ENCODE measurements at places on chromosomes 2 and 18.

- no peak for DNase-seq
Measured at GRCh38 chr18:2909431-2910140, 62.8 kb downstream of the EMILIN2 start.

GRCh38 chr2:158120102-158120501 is 18.4 kb downstream of the UPP2 start:
- no peak for DNase-seq

GRCh38 chr2:20650393-20650876 is 463 bp downstream of the HS1BP3 start:
- DNase-seq = peak; percentile 41

- no peak for DNase-seq
Measured at GRCh38 chr18:62365420-62365819, 40.3 kb downstream of the TNFRSF11A start.

DNA sequence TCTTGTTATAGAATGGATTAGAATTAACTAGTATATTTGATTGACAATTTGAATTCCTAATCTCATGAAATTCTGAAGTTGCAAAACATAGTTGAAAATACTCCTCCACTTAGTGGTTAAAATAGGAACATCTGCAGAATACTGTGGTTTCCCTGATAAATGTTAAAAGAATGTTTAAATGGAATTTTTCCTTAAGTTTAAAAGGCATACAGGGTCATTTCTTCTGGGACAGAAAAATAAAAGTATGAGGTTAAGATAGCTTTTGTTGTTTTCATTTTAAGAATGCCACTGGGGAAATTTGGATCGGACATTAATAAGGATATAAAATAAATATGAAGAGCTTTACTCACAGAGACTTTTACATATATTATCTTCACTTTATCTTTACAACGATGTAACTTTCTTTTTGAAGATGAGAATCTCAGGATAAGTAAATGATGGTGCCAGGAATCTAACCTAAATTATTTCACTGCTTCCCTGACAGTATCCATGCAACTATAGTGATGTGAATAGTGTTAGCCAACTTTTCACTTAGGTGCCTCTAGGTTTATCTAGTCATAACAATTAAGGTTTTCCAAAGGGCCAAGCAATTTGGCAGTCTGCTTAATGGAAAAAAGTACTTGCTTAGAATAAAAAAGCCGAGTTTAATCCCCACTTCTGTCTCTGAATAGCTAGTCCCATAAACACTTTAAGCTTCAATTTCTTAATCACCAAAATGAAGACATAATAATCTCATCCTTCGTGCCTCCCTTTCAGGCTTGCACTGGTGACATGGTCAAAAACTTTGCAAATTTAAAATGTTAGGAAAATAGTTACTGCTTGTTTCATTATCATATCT is 151.8 kb upstream of the STK17B start:
- peak; percentile 55 for DNase-seq

DNA sequence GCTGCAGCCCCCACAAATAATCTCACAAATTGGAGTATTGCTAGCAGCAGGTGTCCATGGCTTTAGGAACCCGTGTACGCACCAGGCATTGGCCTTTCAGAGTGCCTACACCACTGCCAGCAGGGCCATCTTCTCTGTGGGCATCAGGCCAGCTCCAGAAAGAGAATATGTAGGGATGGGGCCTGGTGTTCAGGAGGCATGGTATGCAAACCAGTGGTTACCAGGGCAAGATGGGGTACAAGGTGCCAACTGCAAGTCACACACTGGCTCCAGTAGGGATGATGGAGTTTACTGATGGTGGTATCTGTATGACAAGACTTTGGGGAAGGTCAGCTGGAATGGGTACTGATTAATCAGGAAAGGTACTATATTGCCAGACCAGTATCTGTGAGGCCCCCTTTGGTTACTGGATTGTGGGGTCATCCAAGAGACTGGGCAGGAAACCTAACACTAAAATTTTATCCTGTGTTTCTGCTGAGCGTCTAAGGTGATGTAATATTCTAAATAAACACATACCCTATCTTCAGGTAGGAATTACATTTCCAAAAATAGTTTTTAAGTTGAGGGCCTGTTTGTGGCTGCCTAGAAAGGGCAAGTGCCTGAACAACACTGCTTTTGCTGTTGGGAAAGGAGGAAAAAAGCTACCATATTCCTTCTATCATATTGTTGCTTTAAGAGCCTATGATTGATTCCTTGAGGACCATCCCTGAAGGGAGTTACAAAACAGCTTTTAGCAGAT is 9.0 kb downstream of the CNOT9 start:
- no peak for DNase-seq

GRCh38 chr18:21242141-21242779 is at the start of gene GREB1L:
Gene GREB1L, plus strand, starts transcription at chr18:21242232. Its CDS starts 141,287 bp downstream, at chr18:21383519.
- peak; percentile 60 for DNase-seq

GRCh38 chr2:205357732-205358131 is 324.6 kb upstream of the NRP2 start:
- no peak for DNase-seq

- DNase-seq = no peak
Measured at GRCh38 chr18:34972765-34973414, 68.3 kb upstream of the MAPRE2 start.

DNA sequence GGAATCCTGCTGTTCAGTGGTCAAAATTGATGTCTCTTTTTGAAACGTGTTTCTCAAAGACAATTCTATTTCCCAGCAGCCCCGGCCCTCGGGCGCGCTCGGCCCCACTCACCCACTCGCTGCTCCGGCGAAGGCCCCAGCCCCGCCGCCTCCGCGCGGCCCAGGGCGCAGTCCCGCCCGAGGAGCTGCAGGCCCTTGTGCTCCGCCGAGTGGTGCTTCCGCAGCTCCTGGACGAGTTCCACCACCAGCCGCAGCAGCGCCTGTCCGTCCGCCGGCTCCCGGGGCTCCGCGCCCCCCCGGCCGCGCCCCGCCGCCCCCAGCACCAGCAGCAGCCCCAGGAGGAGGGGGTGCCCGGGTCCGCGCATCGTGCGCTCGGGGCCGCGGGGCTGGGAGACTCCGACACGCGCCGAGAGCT is 413 bp downstream of the ALKAL2 start:
- DNase-seq = no peak

- DNase-seq = no peak
Measured at GRCh38 chr18:74395648-74396154, 61.4 kb downstream of the DIPK1C start.

- DNase-seq = no peak
Measured at GRCh38 chr18:48799724-48800315, 150.9 kb downstream of the SMAD7 start.

DNA sequence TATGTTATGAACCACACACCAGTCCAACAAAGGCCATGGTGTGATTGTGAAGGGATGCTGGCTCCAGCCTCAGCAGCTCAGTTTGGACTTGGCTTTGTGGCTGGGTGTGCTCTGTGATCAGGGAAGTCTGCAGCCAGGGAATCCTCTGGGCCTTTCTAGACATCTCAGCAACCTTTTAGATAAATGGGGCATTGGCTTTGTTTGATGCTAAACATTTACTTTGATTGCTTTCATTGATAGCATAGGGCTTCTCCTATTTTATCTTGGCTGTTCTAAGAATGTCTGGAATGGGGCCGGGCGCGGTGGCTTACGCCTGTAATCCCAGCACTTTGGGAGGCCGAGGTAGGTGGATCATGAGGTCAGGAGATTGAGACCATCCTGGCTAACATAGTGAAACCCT is 104.5 kb downstream of the VAPA start:
- DNase-seq = no peak

GRCh38 chr18:51458861-51459260 is 261.4 kb upstream of the MEX3C start:
- DNase-seq = no peak

DNA sequence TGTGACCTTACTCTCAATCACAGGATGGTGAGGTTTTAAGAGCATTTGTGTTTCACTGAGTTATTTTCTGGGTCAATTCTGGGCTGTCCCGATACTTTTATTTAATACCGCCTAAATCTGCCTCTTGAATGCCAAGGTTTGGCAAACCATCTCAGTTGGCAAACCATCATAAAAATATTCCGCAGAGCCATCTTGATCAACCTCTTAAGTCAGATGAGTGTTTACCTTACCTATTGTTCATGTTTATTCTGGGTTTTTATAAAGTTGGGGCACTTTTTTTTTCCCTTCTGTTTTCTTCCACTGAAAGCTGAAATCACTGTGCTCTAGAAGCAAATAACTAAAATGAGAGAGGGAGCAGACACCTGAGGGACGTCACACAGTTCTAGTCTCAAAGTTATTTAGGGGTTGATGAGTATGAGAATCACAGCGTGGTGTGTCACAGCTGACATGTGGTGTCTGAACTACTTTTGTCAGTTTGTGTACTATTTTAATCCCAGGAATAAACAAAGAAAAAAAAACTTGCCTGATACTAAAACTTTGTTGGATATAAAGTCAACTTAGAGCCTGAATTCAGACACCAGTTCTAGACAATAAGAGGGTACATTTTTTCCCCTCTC is 48.6 kb downstream of the ETAA1 start:
- DNase-seq = no peak

- DNase-seq = no peak
Measured at GRCh38 chr2:45445037-45445436, 166.0 kb downstream of the SRBD1 start.

GRCh38 chr2:39127973-39128372 is 7.1 kb upstream of the SOS1 start:
- DNase-seq = no peak

DNA sequence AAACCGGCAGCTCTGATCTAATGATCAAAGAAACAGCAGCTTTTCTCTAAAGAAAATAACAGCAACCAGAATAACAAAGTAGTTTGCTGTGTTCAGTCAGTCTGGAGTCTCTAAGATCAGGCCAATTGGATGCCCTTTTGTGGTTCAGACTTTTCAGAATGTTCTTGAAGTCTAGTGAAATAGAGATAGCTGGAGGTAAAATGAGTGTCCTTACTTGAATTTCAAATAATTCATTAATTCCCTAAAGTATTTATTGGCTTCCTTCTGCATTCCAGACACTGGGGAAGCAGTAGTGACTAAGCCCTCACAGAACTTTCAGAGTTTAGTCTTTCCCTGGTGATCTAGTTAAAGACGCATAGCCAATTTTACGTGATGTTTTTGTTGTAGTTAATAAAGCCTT is 58.7 kb downstream of the C18orf54 start:
- DNase-seq = peak; percentile 86

DNA sequence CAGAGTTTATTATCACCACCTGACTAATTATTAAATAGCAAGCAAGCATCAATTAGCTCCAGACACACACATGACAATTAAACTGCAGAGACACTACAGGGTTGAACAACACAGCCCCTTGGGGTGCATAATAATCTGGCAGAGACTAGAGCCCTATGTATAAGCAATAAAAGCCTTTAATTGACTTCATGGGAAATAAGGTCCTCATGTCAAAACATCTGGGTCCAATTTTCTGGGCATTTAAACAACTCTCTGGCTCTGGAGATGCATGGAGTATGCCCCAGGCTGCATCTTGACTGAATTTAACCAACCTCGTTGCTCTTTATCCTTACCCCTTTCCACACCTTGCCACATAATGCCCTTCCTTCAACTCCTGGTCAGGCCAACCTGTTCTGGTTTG is 270.7 kb upstream of the THUMPD2 start:
- no peak for DNase-seq

DNA sequence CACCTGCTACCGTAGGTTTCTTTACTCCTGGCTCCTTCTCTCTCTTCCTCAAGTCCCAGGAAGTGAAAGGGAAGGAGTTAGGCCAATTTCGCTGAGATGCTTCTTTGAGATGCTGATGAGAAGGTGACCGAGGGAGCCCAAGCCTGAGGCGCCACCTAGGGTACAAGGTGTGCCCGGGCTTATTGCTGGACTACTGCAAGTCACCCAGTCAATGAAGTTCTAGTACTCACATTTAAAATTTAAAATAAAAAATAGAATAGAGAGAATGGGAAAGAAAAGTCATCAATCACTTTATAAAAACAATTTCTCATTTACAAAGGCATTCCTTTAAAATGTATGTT is 45.3 kb downstream of the ACAA2 start:
- DNase-seq = peak; percentile 20

GRCh38 chr2:153819501-153819900 is 52.2 kb upstream of the GALNT13 start:
- no peak for DNase-seq

DNA sequence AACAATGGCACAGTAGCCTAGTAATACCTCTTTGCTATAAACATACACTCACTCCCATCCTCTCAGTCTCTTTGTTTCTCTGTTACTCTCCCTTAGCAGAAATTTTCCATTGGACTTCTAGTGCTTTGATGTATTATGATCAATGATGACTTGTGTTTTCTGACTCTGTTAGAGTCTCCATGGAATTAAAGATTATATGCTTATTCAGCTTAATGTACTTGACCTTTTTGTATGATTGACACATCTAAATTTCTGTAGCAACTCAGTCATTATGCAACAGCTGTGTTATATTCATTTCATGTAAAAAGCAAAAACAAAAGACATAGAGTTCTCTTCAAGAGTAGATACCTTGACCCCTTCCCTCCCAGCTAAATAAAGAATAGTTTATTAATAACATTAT is 173.8 kb downstream of the SLC4A10 start:
- DNase-seq = no peak

- no peak for DNase-seq
Measured at GRCh38 chr2:5756272-5756671, 64.1 kb downstream of the SOX11 start.

DNA sequence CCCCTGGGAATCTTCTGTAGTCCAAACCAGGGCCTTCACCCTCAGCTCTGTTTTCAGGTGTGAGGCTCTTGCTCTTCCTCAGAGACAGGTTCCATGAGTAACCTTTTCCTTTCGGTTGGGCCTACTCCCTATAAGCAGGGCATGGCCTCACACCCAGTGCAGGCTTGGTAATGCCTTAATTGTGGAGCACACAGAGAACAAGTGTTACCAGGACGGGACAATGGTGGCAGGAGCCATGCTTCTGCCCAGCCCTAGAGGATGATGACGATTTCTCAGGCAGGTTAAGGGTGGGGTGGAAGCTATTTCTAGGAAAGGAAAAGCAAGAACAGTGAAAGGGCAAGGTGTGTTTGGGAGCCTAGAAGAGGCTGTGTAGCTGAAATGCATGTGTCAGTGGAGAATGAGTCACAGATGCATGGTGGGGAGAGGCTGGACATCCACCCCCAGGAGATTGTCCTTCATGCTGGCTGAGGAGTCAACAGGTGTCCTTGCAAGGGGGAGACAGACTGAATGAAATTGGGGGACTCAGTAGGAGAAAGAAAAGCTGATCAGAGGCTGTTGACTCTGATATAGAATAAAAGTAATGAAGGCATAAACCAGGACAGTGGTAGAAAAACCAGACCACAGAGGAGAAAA is 22.0 kb upstream of the SERPINB12 start:
- no peak for DNase-seq

DNA sequence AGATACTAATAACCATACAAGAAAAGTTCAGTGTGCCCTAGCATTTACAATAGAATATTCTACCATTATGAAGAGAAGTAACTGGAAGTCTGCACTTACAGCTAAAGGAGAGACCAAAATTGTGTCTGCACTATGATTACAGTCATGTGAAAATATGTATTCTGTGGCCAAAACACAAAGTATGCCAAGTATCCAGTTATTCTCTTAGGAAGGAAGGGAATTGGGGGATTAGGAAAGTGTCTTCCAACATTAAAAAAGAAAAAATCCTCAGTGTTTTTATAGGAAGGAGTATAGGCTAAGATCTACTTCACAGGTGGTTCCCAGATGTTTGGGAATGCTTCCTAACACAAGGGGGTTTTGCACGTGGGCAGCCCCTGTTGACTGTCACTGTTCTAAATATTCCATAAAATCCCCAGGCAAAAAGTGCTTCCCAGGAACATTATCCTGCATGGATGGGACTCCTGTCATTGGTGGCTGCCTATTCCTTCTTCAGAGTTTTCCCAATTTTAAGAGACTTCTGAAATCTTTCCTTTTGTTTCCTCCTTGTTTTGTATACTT is 180.2 kb upstream of the KLHL29 start:
- no peak for DNase-seq

- DNase-seq = no peak
Measured at GRCh38 chr2:141728886-141729285, 401.9 kb downstream of the LRP1B start.
